A549 treated with RU486 at 1 μM for 4 hours (cell line): ENCODE measurements at places on chromosomes 12 and 14. TPM values are rescaled to one million over a fixed set of nuclear protein-coding genes. Genes with fewer than 3 reads are reported as not detected.

NUP37 gene
- total RNA-seq = 60.9 to 77.8 TPM (median 67.1 TPM) in 5 replicates

MLF2 gene
- total RNA-seq = 260 to 330 TPM (median 311 TPM) in 5 replicates

TRIM9 gene
- total RNA-seq = 6.9 to 10.7 TPM (median 9.6 TPM) in 5 replicates

MYF6 gene
- not detected in 5 replicates for total RNA-seq

PSMB11 gene
- total RNA-seq = not detected in 5 replicates

RERGL gene
- total RNA-seq = not detected in 5 replicates

PAPOLA gene
- total RNA-seq = 59.9 to 96.8 TPM (median 91.7 TPM) in 5 replicates

GNB3 gene
- total RNA-seq = 1.0 to 3.0 TPM (median 1.9 TPM) in 5 replicates

FAM222A gene
- 3.8 to 7.3 TPM (median 5.8 TPM) in 5 replicates for total RNA-seq

PIANP gene
- 0.51 to 1.1 TPM (median 0.81 TPM) in 5 replicates for total RNA-seq

PARP11 gene
- 0.89 to 2.5 TPM (median 1.8 TPM) in 5 replicates for total RNA-seq

MYF5 gene
- not detected in 5 replicates for total RNA-seq

PDE3A gene
- 1.7 to 3.9 TPM (median 3.7 TPM) in 5 replicates for total RNA-seq

TAC3 gene
- total RNA-seq = 0.20 TPM in 1 of 5 replicates, not detected in the others

ALG10 gene
- 3.0 to 6.1 TPM (median 4.9 TPM) in 5 replicates for total RNA-seq

PAPLN gene
- 5.3 to 8.8 TPM (median 8.4 TPM) in 5 replicates for total RNA-seq

KRT83 gene
- 2.5 to 6.9 TPM (median 5.9 TPM) in 5 replicates for total RNA-seq

PRKAG1 gene
- 38.9 to 46.2 TPM (median 40.0 TPM) in 5 replicates for total RNA-seq

LRRIQ1 gene
- total RNA-seq = 0.41 to 1.5 TPM (median 1.1 TPM) in 5 replicates

GPR135 gene
- total RNA-seq = 0.96 to 1.1 TPM (median 0.98 TPM) in 5 replicates

ALKBH1 gene
- 13.8 to 17.4 TPM (median 16.1 TPM) in 5 replicates for total RNA-seq

CCDC175 gene
- total RNA-seq = not detected in 5 replicates

ERP27 gene
- not detected in 5 replicates for total RNA-seq

CLEC12A gene
- not detected in 5 replicates for total RNA-seq

RAPGEF3 gene
- total RNA-seq = 0.27 to 0.78 TPM (median 0.53 TPM) in 5 replicates
